ENCODE measurements at places on chromosomes 16 and 17. TPM values are rescaled to one million over a fixed set of nuclear protein-coding genes. Genes with fewer than 3 reads are reported as not detected.

PTGES3L gene
- total RNA-seq, result not detected

NR1D1 gene
- 0.43 TPM for total RNA-seq

DNA sequence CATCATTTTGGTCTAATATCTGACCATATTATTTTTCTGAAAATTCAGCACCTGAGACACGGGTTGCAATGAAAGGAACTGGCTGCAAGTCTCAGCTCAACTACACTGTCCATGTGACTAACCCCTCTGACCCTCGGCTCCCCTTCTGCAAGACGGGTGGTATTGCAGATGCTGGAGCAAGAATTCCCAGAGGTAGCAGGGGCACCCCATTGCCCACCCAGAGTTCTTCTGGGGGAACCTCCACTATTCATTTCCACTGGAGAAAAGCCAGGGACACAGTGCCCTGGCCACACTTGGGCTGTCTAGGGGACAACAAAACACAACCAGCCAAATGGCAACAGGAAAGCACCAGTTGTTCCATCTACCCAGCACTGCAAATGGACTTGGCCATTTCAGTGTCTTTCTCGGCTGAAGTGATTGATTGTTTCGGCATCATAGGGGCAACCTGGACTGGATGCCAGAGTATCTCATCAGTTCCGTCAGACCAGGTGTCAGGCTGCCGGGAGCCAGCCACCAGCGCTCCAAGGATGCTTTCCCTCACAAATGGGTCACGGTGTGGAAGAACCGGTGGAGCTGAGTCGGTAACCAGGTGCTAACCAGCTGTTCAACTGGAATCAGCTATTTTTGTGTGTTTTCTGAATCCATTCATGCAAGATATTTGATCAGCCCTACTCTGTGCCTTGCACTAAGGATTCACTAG is 58.1 kb downstream of the C16orf78 start:
- no peak for DNase-seq

- no peak for DNase-seq
Measured at GRCh38 chr16:76639685-76640289, 362.6 kb downstream of the CNTNAP4 start.

KCNG4 gene
- total RNA-seq, result not detected

- no peak for DNase-seq
Measured at GRCh38 chr17:50865868-50866260, 290 bp downstream of the TOB1 start.

DNA sequence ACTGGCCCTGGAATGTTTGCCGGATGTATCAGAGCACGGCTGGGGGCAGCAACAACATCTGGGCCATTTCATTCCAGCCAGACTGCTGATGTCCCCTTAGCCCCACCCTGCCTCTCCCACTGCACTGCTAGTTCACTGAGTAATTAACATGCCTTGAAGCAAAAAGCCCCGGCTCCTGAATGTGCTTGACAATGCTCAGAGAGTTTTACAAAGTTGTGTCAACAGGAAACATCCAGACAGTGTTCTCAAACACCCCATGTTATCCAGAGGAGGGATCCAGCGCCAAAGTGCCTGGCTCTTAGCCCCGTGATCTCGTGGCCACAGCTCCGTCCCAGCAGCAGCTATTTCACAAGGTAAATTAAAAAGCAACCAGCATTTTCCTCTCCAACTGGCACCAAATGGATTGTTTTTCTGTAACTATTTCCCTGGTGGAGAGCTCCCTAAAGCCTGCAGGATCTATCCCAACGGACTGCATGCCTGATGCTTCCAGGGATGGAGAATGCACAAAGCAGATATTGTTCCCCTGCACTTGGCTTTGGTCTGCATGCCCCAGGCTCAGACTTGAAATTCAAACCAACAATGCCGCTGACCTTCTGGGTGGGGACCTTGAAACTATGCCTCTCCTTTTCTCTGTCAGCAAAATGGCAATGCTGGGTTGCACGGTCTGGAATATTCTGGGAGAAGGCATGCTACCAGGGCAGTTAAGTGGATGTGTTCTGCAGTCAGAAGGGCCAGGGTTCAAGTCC is 115.6 kb upstream of the CDH5 start:
- peak; percentile 69 for DNase-seq

- no peak for DNase-seq
Measured at GRCh38 chr16:81483064-81483969, 38.7 kb downstream of the CMIP start.

RNF157 gene
- 2.4 TPM for total RNA-seq

DNA sequence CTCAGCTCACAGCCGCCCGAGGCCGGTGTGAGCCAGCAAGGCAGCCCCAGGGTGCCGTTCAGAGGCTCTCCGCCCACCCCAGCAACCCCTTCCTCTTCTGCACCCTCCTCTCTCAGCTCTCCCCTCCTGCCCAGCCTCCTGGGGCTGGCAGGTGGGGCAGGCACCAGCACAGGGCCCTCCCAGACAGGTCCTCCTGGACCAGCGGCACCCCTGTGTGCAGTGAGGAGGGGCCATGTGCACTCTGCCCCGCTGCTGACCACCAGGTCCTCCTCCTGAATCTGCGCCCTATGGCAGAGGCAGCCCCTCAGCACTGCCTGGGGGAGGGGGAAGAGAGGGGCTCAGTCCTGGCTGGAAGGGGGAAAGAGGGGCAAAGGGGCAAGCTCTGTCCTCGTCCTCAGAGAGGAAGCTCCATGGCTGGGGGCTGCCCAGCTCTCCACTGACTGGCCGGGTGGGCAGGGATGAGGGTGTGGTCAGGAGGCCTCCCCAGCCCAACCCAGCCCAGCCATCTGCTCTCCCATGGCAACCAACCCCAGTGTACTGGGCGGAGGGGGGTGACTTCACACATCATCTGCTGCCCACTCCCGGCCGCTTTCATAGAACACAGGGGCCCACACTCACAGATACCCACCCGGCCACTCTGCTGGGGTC is 5.4 kb upstream of the BCAR1 start:
- no peak for DNase-seq

DNA sequence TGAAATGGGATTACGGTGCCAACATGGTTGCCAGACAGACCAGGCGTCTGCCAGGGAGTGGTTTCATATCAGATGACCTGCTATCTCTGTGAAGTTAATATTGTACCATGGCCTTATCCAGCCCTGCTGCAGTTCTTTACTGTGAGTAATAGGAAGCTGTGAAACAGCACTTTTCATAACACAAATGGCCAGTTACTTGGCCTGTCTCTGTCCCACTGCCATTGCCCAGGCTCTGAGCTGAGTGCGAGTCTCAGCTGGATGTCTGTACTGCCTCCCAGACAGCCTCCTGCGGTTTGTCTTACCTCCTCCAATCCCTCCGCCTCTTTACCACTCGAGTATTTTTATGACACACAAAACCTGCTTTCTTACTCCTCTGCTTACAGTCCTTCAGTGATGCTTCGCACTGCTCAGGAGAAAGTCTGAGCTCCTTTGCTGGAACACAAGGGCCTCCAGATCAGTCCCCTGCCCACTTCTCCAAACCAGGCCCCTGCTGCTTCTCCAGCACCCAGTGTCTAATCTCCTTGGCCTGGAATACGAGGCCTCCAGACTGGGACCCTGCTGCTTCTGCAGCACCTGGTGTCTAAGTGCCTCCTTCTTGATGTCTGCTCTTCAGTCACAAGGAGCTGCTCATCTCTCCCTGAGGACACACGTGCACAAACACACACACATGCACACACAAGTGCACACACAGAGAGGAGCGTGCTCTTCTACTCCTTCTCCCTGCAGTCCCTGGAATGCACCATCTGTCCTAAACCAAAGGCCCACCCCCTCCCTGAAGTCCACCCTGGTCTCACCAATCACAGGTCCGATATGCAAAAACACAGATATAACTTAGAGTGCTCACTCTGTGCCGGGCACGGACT is 17.1 kb upstream of the RHOT1 start:
- DNase-seq, result peak; percentile 41

MT2A gene
- 602 TPM for total RNA-seq

TBX21 gene
- total RNA-seq, result not detected

GRCh38 chr17:81234940-81235821 is 3.7 kb downstream of the TEPSIN start:
- no peak for DNase-seq

RAB26 gene
- total RNA-seq, result not detected

DNA sequence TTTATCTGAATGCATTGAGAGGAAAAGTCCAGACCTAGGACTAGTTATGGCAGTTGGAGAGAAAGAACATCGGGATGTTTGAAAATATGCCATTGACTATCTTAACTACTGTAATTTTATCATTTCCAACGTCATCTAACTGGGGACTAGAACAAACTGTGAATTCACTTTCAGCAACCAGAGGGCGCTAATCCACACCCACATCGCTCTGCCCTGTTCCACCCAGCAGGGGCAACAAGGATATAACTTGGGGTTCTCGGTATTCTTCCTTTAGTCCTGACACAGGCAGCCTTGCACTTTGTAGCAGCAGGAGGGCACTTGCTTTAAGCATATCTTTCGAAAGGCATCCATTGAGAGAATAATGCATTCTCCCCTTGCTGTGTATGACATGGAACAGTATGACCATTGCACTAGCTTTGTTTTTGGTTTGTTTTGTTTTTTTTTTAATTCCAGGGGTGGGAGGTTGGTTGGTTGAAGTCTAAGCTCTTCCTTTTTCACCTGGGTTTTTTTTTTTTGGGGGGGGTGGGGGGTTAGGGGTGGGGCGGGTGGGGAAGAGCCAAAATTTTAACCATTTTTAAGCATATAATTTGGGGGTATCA is 31.5 kb downstream of the SIAH1 start:
- DNase-seq, result no peak

DNA sequence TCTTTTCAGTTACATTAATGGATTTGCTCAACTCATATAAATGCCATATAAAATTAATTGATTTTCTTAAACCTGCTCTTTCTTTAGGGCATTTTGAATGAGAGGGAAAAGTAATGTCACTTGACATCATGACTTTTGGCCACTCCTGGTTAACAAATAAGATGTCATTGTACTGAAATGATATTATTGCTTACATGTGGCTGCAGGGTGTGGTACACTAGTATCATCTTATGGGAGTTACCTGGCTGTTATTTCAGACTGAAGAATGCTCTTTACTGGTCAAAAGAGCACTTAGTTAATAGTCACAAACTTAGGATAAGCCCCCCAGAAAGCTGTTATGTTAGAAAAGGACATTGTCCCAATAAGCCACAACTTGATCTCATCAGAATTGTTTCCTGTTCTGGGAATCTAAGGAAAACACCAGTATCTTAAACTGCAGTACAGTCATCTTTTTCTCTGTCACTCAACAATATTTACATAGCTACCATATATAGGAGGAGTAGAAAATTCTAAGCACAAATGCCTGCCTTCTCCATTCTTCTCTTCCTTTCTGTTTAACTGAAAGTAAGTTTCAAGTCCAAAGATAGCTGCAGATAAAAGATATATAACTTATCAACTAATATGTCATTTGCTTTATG is 53.9 kb upstream of the MRC2 start:
- DNase-seq, result no peak

DNA sequence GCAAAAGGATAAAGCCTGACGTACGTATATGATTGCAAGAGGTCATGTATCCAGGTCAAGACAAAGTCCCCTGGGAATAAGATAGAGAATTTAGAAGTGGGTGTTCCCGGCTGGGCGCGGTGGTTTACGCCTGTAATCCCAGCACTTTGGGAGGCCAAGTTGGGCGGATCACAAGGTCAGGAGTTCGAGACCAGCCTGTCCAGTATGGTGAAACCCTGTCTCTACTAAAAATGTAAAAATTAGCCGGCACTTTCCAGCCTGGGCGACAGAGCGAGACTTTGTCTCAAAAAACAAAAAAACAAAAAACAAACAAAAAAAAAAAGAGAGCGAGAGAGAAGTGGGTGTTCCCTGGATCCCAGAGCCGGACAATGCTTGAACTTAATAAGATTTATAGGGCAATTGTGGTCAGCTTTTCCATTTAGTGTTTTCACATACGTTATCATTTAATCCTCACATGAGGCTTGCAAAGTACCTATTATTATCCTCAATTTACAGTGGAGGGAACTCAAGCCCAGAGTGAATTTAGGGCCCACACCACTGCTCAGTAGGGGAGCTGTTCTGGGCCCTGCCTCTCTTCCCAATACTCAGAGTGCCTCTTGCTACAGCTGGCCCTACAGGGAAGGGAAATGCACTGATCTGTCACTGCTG is 481 bp upstream of the GLTPD2 start:
- DNase-seq, result no peak

CACNA1G gene
- 1.2 TPM for total RNA-seq

GRCh38 chr16:15865742-15866141 is 8.9 kb upstream of the MYH11 start:
- no peak for DNase-seq

DNA sequence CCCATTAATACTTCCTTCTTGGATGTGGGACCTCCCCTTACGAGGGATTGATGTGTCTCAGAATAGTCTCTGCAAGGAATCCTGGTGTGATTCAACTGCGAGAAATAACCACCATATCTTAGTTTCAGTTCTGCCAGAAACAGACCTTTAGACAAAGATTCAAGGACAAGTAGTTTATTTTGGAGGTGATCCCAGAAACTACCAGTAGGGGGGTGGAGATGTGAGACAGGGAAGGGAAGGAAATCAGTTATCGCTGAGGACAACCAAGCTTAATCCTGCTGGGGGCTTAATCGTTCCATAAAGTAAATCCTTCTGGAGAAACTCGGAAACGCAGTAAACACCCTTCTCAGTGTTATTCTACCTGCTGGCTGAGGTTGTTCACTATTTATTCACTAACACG is 5.0 kb upstream of the SDR42E1 start:
- DNase-seq, result no peak

GRCh38 chr16:27640277-27640600 is 90.3 kb downstream of the KATNIP start:
- DNase-seq, result no peak

TP53TG3 gene
- total RNA-seq, result not detected

KRTAP9-2 gene
- not detected for total RNA-seq

C16orf54 gene
- total RNA-seq, result 0.21 TPM

DNA sequence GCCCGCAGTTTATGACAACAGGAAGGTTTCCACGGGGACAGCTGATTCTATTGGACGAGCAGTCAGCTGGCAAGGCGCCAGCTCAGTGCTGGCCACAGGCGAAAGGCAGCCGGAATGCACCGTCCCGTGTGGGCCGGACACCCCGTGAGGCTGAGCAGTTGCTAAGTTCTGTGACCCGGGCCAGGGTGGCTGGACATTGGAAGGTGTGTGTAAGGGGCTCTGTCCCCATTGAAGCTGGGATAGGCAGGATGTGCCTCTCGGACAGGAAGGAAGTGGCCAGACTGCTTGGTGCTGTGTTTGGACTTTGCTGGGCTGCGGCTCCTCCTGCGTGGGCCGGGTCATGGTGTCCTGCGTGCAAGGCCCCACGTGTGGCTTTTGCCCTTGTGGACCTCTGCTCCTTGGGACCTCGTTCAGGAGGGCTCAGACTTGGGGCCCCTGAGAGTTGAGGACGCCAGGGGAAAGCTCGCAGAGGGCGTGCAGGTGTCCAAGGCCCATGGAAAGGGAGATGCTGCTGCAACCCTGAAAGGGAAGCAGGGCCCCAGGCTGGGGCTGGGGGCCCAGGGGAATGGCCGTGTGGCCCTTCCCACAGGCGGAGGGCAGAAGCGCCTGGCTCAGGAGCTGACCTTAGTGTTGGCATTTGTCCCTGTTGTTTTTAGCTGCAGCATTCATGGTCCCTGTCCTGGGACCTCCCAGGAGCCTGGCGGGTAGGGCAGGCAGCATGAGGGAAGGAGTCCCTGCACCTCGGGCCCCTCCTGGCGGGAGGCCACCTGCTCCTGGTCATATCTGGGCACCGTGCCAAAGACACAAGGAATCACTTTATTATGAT is 10.0 kb downstream of the BAIAP2 start:
- no peak for DNase-seq

- DNase-seq, result no peak
Measured at GRCh38 chr17:61418449-61418848, 18.8 kb downstream of the TBX2 start.
